ENCODE measurements at places on chromosomes 1 and 21. TPM values are rescaled to one million over a fixed set of nuclear protein-coding genes. Genes with fewer than 3 reads are reported as not detected.

DNA sequence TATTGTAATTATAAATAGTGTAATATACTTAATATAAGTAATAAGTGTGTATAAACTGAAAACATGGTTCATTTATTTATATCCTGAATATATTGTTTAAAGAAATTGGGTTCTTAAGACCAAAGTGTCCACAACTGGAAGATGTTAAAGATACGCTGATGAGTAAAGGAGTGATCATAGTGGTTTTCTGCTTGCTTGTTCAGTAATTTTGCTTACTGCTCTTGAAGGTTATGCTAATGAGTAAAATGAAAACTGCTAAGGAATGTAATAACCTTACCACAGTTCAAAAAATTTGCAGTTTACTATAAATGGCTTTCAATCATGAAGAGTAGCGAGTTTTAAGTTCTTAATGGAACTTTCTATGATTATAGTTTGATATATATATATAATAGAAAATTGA is 22.0 kb downstream of the DONSON start:
- DNase-seq, result no peak

DNA sequence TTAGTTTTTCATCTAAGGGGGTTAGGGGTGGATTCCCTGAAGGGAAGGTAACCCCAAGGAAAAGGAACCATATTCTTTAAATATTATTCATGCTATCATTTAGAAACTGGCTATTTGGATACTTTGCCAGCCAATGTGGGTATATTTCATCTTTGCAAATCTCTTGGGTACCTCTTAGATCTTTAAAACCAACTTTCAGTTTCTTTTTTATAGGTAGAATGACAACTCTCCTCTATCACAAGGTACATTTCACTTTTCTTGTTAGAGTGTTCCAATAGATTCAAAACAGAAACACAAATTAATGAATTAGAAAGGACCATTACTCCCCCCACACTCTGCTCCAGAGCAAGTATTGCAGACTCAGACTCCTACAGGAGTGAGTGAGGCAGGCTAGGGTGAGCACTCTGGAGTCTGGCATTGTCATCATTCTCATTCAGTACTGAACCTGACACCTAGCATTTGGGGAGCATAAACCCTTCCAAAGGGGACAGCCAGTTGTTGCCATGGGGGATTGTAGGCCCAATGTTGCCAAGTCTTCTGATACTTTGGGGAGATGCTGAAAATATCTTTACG is 43.0 kb downstream of the MACO1 start:
- DNase-seq, result no peak

DNA sequence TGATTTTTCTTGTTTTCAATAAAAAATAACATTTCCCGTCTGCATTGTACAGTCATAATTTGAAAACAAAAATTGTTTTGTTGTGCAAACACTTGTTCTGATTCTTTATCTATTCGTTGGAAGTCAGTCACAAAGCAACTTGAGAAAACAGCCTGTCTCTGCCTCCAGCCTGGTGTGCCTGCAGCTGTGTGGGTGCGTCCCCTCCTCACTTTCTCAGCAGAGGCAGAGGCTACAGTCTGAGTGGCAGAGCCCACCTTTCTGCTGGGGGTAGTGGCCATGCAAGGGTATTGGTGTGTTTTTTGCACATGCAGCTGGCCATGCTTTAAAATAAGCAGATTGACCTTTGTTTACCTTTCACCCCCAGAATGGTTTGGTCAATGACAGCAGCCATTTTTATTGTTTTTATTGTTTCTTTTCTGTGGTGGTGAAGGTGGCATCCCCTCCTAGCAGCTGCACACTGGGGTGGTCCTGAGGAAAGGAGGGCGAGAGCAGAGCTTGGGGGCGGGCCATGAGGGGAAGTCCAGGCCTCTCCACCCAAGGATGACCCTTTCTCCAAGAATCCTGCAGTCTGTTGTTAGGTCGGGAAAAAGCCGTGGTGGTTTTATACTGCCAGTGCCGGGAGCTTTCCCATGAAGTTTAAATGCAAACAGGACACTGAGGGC is 159.6 kb downstream of the PCBP3 start:
- no peak for DNase-seq

DNA sequence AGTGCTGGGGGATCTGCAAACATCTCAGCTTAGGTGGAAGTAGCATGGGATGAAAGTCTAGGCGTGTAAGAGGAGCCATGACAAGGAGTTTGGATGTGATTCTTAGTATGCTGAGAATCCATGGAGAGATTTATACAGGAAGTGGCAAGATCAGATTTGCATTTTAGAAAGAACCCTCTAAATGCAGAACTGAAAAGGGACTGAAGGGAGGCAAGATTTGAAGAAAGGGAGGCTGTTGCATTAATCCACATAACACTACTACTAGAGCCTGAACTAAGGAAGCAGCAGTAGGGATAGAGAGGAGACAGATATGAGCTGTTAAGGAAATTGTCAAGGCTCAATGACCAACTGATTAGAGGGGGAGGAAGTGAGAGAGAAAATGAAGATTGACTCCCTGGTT is 9.8 kb downstream of the C1orf74 start:
- DNase-seq, result no peak

DNA sequence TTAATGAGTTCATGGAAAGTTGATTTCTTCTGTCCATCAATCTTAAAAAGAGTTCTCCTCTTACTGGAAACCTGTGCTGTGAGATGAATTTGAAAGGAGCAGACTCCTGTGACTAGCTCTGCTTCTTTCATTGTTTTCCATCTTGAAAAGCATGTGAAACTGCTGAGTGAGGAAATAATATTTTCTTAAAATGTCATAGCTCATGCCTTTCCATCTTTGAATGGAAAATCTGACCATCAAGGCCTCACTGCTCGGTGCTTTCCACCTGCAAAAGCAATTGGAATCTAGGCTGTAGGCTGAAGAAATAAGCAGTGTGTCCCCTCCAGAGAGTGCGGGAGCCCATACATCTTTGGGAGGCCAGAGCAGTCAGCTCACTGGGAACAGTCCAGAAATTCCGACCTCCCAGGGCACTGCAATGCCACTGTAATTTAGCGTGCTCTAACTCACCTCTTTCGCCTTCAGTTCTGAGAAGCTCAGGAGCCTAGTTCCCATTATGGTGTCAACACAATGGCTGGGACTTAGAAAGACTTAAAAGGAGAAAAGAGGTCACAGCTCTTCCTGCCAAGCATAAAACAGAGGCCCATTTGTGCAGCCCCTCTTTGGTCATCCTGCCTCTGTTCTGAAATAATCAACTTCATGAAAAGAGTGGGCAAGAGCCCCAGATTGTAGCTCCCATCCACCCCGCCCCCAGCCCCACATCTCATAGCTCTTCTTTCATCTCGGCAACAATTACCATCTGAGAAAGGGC is 50.4 kb upstream of the F3 start:
- DNase-seq, result no peak

- DNase-seq, result no peak
These were observed 29.5 kb upstream of the CBR3 start for GRCh38 chr21:36105327-36105842.

DNA sequence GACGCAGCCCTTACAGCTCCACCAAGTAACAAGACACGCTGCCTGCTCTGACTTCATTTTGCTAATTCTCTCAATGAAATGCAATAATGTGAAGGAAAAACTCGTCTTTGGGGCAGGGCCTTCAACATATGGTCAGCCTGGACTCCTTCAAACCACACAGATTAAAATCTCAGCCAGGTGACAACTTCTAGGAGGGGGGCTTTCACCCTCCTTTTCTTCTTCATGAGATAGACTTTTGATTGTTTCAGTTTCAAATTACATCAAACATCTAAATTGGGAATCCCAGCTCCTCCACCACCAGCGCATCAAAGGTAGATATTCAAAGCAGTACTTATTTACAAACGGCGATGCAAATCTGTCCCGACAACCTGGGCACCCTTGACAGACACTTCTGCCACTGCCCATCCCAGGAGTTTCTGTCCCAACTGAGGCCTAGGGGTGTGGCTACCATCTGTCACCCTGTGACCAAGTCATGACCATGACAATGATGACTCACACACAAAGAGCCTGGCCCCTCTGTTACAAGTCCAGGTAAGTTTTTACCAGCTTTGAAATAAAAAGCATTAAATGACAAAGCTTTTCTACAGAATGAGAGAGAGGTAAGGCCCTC is 29.7 kb downstream of the SSBP3 start:
- no peak for DNase-seq

DNA sequence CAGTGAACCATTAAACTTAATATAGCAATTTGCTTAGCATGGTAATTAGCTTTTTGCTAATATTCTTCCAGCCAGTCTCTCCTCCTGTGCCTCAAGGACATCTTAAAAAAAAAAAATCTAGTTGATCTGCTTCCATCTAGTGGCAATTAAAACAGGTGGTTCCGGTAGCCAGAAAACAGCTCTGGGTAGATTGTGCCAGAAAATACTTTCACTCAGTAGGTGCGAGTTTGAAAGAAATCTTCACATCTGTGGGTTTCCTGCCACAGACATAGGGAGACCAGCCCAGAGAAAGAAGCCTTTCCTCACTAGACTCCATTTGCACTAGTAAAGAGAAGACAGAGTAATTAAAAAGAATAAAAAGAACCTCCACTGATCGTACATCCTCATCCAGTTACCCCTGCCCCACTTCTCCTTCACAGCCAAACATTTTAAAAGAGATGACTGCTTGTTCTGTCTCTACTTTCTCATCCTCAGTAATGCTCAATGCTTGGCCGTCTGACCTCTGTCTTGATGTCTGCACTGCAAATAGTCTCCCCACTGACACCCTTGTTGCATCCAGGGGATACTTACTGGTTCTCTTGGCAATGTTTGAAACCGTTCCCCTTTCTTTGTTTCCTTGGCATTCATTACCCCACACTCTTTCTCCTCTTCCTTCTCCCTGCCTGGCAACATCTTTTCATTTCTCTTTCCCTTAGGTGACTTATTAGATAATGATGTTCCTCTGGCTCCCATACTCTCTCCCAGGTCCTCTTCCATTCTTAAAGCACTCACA is 16.9 kb downstream of the SELL start:
- DNase-seq, result no peak

DNA sequence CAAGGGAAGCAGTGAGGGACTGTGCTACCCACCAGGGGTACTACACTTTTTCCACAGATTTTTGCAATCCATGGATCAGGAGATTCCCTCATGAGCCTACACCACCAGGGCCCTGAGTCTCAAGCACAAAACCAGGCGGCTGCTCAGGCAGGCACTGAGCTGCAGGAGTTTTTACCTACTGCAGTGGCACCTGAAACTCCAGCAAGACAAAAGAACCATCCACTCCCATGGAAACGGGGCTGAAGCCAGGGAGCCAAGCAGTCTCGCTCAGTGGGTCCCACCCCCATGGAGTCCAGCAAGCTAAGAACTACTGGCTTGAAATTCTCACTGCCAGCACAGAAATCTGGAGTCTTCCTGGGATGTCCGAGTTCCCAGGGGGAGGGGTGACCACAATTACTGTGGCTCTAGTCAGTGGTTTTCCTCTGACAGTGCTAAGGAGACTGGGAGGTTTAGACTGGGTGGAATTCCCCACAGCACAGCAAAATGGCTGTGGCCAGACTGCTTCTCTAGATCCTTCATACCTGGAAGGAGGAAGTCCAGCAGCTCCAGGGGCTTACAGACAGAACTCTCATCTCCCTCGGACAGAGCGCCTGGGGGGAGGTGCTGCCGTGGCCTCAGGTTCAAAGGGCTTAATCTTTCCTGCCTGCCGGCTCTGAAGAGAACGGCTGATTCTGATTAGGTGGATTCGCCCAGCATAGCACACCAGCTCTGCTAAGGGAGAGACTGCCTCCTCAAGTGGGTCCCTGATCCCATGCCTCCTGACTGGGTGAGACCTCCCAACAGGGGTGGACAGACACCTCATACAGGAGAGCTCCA is 437.8 kb downstream of the LTN1 start:
- DNase-seq, result no peak

DNA sequence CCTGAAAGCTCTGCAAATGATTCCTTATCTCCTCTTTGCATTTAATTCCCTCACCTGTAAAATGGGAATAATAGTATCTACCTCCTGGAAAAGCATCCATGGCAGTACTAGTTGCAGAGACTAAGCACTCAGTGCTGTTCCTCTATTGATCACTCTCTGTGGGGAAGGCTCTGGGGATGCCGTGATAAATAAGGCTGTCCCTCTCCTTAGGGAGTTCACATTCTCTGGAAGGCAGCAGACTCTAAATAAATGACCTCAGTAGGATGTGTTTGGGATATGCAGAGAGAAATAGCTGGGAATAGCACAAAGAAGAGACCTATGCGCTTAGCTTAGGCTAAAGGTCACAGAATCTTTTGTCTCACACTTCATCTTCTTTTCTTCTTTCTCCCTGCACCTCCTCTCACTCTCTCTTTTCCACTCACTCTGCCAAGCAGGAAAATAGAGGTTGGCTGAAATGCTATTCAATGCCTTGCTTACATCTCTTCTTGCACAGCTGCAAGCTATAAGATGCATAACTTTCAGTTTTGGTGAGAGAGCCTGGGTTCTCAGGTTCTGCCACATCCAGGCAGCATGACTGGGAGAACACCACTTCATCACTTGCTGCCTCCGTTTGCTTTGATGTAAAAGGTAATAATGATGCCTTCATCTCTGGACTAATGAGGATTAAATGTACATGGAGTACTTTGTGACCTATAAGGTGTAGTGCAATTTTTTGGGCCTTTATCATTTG is 101.5 kb downstream of the LMX1A start:
- no peak for DNase-seq

- DNase-seq, result no peak
These were observed 602 bp upstream of the MED18 start for GRCh38 chr1:28328228-28328648.

GRCh38 chr1:179042700-179043099 is 17.0 kb downstream of the FAM20B start:
- DNase-seq, result no peak

DNA sequence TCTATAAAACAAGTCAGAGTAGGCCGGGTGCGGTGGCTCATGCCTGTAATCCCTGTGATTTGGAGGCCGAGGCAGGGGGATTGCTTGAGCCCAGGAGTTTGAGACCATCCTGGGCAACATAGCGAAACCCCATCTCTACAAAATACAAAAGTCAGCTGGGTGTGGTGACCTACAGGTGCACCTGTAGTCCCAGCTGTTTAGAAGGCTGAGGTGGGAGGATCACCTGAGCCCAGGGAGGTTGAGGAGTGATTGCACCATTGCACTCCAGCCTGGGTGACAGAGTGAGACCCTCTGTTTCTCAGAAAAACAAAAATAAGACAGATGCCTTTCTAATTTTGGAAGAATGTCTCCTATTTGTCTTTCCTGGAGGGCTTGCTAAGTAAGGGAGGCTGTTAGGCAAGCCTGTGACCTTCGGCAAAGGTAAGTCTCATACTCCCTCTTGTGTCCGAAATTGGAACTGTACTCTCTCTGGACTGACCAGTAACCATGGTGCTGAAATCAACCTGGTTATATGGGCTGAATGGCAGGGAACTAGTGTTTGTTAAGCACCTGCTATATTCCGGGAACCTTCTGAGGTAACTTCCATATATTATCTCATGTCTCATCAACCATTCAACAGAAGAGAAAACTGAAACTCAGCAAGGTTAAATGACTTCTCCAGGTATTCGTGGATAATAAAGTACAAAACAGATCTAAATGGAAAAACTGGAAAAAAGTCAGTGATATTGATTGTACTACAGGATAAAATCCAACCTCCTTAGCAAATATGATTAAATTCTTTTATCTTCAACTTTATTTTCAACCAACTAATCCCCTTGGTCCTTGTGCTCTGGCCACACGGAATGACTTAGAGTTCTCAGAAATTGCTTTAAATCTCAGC is 11.8 kb upstream of the RAB3B start:
- peak; percentile 39 for DNase-seq

CENPF gene
- 1.3 TPM for polyA plus RNA-seq

UMODL1 gene
- polyA plus RNA-seq, result 0.08 TPM

CCDC185 gene
- polyA plus RNA-seq, result not detected

Data from liver (tissue), 10 donors.